Tibial nerve (tissue), 4 donors: ENCODE measurements at places on chromosomes 1 and 21.

DNA sequence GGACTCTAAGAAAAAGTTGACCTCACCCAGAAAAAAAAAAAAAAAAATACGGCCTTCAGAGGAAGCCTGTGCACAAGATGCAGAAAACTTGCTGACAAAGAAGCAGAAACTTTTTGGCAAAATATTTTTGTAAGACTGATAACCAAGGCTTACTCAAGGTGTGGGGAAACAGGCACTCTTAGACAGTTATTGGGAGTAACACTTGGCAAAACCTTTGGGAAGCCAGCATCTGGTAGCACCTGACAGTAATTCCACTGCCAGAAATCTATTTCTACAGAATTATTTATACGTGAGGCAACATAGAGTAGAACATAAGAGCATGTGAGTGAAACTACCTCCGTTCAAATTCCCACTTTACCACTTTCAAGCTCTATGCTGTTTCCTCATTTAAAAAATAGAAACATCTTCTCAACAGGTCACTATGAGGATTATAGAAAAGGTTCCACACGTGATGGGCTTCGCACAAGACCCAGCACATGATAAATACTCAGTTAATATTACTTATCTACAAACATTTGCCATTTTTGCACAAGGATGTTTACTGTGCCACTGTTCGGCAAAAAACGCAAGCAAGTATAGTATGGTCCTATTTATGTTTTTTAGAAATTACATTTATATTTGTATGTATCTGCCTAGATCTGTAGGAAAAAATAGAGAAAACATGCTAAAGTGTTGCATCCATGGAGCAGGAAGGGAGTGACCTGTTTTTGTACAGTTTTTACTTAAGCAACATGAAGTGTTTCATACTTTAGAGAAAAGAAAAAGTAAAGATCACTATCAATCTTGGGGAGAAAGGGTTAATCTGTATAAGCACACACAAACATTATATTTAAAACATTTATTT, 22.2 kb downstream of the MRPL39 start:
- no peak for DNase-seq

DNA sequence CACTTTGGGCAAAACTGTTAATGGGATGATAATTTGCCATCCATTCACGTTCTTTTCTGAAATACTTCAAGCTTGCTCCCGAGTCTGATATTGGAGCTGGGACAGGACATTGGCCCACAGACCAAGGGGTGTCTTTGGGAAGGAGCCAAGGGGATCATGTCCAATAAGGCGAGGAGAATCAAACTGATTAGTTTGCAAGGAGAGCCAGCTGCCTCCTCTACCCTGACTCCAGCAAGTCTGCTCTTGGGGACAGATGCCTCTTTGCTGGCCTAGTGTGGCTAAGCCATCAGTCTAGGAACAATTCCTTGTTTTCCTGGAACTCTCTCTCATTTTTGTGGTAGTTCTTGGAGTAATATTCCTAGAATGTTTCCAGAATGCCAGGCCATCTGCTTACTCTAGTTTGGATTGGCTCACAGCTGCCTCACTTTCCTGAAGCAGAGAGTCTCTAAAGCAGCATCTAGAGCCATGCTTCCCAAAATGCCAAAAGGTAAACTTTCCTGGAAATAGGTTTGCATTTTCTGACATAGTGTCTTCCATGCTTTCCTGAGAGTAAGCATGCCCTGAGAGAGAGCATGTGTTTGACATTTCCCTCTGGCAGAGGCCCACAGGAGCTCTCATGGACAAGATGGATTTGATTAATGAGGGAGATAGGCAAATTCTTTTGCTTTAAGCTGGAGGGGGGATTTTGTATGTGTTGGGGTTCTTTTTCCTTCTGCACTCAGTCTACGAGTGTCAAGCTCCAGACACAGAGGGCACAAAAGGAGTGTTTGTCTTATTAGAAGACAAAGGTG, 145.6 kb downstream of the GDAP2 start:
- DNase-seq: no peak

DNA sequence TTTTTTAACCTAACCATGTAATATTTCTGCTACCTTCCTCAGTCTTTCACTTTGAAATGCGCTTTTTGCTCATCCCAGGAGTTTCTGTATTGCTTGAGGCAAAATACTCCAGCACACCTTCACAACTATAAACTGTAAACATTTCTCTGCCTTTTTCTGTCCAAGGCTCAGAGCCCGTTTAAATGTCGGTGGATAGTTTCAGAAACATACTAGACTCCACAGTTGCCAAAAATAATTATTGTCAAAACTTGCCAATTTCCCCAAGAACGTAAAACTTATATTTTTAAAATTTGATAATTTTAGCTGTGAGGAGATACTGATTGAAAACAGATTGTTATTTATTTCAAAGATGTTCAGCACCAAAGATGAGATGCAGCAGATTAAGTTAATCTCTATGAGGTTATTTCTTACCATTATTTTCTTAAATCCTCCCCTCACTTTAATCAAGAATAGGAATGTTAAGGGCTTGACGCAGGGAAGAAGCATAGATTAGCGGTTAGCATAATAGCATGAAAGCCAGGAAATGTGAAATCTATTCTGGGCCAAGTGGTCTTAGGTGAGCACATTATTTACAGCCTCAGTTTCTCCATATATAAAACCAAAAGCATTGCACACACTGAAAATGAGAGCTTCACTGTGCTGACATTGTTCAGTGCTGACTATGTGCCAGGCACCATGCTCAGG, 91.5 kb upstream of the ESRRG start:
- no peak for DNase-seq

DNA sequence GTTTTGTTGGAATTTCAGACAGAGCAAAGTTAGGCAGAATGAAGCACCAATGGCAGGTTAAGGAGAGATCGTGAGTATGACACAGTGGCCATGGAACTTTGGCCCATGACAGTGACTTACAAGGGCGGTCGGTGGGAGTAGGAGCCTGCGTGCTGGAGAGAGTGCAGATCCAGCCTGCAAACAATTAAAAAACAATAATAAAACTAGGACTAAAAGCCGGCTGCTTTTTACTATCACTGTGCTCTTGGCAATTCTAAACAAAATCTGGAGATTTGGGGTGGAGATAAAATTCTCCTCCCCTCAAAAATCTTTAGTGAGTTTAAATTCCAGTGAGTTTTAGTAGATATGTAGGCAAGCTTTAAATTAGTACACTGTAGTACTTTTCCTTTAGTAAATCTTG, 96.9 kb downstream of the DHRS3 start:
- no peak for DNase-seq

GRCh38 chr1:21783679-21784603, 992 bp upstream of the USP48 start:
- DNase-seq: no peak

DNA sequence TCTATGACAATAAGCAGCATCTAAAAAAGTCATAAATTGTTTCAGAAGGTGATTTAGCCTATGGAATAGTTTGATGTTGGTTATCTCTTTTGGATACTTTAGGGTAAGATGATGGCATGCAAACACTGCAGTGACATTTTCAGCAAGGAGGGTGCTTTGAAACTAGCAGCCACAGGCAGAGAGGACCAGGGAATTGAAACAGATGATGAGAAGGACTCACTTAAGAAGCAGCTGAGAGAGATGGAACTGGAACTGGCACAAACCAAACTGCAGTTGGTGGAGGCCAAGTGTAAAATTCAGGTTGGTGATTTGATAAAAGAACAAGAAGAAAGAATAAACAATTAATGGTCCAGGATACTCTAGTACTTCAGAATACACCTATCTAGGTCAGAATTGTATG, 11.2 kb upstream of the CACYBP start:
- no peak for DNase-seq

- DNase-seq: no peak
Measured at GRCh38 chr21:42503711-42504110, 7.7 kb upstream of the RSPH1 start.

GRCh38 chr1:161473348-161473747, 31.9 kb upstream of the FCGR2A start:
- no peak for DNase-seq

- peak; percentile 84 for DNase-seq
Measured at GRCh38 chr1:36099681-36100341, 11.1 kb downstream of the ADPRS start.

DNA sequence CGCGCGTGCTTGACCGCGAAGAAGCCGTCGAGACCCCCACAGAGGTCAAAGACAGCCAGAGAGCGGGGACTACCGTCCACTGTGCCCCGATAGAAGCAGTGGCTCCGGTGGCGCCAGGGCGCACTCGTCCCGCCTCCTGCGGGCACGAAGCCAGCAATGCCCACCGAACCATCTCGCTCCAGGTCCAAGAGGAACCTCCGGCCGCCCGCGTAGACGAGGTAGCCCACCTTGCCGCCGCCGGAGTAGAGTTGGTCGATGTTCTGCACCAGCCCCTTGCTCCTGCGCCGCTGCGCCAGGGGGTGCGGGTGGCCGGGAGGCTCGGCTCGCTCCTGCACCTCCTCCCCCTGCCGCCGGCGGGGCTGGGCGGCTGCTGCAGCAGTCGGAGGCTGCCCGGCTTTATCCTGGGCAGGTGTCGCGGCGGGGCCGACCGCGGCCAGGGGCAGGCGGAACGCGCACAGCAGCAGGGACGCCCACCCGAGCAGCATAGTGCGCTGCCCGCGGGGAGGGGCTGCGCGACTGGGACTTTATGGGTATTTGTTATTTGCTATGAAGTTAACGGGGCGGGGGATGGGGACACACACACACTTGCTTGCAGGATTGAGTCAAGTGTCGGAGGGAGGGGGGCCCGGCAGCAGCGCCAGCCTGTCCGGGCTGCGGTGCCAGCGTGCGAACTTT, 844 bp downstream of the ADAMTS5 start:
- DNase-seq: no peak

DNA sequence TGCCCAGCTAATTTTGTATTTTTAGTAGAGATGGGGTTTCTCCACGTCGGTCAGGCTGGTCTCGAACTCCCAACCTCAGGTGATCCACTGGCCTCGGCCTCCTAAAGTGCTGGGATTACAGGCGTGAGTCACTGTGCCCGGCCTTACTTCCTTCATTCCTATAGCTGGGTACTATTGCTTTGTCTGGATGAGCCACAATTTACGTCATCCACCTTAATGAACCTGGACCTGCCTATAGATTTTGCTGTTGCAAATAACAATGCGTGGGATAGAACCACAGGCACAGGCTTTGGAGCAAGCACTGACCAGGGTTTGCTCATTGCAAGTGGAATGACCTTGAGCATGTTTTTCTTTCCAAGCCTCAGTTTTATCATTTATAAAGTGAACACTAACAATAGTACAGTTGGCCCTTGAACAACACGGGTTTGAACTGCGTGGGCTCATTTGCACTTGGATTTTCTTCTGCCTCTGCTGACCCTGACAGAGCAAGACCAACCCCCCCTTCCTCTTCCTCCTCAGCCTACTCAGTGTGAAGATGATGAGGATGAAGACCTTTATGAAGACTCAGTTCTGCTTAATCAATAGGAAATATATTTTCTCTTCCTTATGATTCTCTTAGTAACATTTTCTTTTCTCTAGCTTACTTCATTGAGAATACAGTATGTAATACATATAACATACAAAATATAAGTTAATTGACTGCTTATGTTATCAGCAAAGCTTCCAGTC, 33.3 kb upstream of the BECN2 start:
- no peak for DNase-seq

DNA sequence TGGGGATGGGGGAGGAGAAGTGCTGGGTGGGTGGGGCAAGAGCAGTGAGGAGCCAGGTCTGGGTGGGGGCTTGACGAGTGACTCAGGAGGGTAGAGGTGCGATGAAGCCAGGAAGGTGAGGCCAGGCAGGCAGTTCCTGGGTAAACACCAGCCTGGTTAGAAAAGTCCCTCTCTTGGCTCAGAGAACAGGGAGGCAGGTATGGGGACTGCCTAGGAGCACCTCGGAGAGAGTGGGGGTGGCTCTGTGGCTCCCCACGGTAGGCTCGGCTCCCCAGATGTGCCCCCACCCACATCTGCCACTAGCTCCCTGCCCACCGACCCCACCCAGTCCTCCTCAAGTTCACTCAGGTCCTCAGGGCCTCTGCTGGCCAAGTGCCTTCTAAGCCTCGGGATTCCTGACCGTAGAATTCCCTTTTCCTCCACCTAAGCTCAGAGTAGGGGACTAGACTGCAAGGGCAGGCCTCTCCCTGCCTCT, 1.2 kb downstream of the HSPG2 start:
- DNase-seq: no peak

DNA sequence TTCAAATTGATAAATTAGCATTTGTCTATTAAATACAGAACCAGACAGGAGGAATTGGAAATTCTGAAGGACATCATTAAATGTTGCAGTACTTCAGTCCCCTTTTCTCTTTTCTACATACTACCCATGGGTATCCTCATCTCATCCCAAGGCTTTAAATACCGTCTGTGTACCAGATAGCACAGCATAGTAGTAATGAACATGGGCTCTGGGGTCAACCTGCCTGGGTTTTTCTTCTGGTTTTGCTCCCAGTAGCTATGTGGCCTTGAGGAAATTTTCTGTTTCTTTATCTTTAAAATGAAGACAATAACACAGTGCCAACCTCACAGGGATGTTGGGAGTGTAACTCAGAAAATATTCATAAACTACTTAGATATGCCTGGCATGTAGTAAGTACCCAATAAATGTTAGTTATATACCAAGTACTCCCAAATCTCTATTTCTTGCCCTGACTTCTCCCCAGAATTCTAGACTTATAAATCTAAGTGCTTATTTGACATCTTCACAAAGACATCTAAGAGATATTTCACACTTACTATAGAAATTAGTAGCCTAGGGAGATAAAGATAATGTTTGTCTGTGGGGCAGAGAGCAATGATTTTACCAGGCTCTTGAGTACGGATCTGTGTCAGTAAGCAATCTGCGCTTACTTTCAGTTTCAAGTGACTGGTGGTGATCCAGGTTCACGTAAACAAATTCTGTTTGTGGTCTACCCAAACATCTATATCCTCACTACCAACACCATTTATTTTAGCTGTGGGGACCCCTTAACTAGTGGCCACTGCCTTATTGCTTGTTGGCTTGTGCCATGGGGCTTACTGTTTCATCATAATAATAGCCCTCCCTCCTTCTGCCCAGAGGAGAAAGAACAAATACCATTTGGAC, 37.3 kb downstream of the VANGL2 start:
- no peak for DNase-seq

DNA sequence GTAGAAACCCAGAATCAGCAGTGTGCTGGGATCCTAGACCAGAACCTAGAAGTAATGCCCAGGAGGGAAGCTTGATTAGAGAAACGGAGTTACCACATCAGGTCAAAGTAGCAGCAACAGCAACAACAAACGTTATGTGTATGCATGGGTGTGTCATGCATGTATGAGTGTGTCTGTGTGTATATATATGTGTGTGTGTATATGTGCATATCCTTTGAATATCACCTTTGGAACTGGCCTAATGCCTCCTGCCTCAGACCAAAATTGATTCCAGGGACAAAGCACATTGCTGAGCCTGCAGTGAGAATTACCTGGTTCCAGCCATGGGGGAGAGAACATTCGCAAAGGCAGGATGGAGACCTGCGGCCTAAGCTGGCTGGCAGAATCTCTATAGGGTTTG, 55.9 kb downstream of the MAP10 start:
- no peak for DNase-seq
